ENCODE measurements at places on chromosomes 4 and X. TPM values are rescaled to one million over a fixed set of nuclear protein-coding genes. Genes with fewer than 3 reads are reported as not detected.

Gene C4orf17
- not detected for polyA plus RNA-seq

Gene CD40LG
- polyA plus RNA-seq = not detected

Gene APOOL
- 2.7 TPM for polyA plus RNA-seq

Gene SMPX
- not detected for polyA plus RNA-seq

Gene CD99
- polyA plus RNA-seq = 6.6 TPM

Gene MAGEA10
- polyA plus RNA-seq = not detected

Gene EDA
- 1.3 TPM for polyA plus RNA-seq

Gene SLC38A5
- polyA plus RNA-seq = 3.3 TPM

Gene CT45A8
- not detected for polyA plus RNA-seq

Gene GABRE
- not detected for polyA plus RNA-seq

Gene EPGN
- polyA plus RNA-seq = not detected

Gene L1CAM
- polyA plus RNA-seq = 88.0 TPM

Gene FAM236D
- polyA plus RNA-seq = not detected

Gene GRK4
- 17.4 TPM for polyA plus RNA-seq

Gene GAGE12J
- not detected for polyA plus RNA-seq

Gene ANXA5
- polyA plus RNA-seq = 8.1 TPM

Gene BEX5
- polyA plus RNA-seq = 17.8 TPM

Gene NAP1L2
- polyA plus RNA-seq = 54.4 TPM

Gene ZDHHC15
- 9.3 TPM for polyA plus RNA-seq

Gene TCEAL2
- polyA plus RNA-seq = not detected

Gene CXorf51A
- not detected for polyA plus RNA-seq

Gene AFF2
- polyA plus RNA-seq = 18.6 TPM

Gene UGT2B10
- not detected for polyA plus RNA-seq

Gene PNMA3
- polyA plus RNA-seq = 3.2 TPM

Gene SPIN2A
- 2.5 TPM for polyA plus RNA-seq

Gene GPC3
- 2.1 TPM for polyA plus RNA-seq

Gene FATE1
- not detected for polyA plus RNA-seq
